Mesenchymal stem cell (in vitro differentiated cells and primary cell): ENCODE measurements at places on chromosomes 6 and 20.

- H3K27me3 ChIP-seq = no peaks in the 10 kb centered on the region
- no peak overlapping the region for H3K4me3 ChIP-seq
- H3K4me1 ChIP-seq = no peaks in the 10 kb centered on the region
- no peak for DNase-seq
- H3K27ac ChIP-seq = no peak overlapping the region
Observed at GRCh38 chr6:61203966-61204496, 1082.0 kb downstream of the KHDRBS2 start.

DNA sequence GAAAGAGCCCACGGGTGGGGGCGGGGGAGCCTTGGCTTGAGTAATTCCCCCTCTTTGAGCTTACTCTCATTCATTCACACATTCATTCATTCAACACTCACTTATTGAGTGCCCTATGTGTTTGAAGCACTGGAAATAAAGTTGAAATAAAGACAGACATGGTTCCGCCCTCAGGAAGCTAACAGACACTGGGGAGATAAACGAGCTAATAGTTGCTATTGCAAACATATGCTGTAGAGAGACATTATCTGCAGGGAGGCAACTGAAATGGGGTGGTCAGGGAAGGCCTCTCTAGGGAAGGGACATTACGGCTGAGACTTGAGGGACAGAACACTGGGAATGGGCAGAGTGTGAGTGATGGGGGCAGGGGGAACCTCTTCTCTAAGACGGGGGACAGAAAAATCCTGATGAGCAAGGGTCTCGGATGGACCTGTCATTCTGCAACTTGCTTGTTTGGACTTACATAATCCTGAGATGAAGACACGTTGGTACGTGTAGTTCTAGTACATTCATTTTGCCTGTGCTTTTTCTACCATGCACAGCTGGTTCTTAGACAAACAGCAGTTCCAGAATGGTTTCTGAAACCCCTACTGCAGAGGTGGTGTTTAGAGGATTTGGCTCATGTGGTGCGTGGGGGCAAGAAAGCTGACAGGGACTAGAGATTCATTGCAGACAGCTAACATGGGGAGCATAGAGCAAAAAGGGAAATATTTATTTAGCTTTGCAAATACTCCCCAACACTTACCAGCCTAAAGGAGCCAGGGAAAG is 71.1 kb upstream of the BLCAP start:
- H3K36me3 ChIP-seq = no peaks in the 10 kb centered on the region
- H3K27me3 ChIP-seq = peaks cover 57% of the 10 kb centered on the region
- no peak overlapping the region for H3K27ac ChIP-seq
- no peaks in the 10 kb centered on the region for H3K4me1 ChIP-seq
- no peak overlapping the region for H3K4me3 ChIP-seq

DNA sequence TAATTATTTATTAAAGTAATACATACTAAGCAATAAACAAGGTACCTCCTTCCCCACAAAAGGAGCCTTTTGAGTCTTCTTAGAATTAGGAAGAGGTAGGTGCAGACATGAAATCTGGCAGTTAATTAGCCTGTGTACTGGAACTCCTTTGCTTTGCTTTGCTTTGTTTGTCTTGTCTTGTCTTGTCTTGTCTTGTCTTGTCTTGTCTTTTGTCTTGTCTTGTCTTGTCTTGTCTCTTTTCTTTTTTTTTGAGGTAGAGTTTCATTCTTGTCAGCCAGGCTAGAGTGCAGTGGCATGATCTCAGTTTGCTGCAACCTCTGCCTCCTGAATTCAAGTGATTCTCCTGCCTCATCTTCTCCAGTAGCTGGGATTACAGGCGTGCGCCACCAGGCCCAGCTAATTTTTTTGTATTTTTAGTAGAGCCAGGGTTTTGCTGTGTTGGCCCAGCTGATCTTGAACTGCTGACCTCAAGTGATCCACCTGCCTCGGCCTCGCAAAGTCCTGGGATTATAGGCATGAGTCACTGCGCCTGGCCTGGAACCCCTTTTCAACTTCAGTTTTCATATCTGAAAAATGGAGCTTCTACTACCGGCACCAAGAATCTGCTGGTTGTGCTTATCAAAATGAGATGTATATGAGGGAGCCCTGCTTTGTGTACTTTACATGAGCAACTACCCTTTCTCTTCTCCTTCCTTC is 301.2 kb downstream of the CDKAL1 start:
- no peaks in the 10 kb centered on the region for H3K36me3 ChIP-seq
- H3K4me3 ChIP-seq = no peak overlapping the region
- no peak for DNase-seq

- no peak overlapping the region for H3K4me3 ChIP-seq
- H3K4me1 ChIP-seq = no peaks in the 10 kb centered on the region
- no peak overlapping the region for H3K27ac ChIP-seq
Observed at GRCh38 chr6:45132059-45132458, 196.1 kb upstream of the RUNX2 start.

GRCh38 chr6:96227135-96227534 is 211.4 kb downstream of the FUT9 start:
- no peak for DNase-seq
- H3K36me3 ChIP-seq = no peaks in the 10 kb centered on the region
- H3K4me1 ChIP-seq = no peaks in the 10 kb centered on the region
- H3K27me3 ChIP-seq = no peaks in the 10 kb centered on the region
- no peak overlapping the region for H3K4me3 ChIP-seq
- no peak overlapping the region for H3K27ac ChIP-seq

DNA sequence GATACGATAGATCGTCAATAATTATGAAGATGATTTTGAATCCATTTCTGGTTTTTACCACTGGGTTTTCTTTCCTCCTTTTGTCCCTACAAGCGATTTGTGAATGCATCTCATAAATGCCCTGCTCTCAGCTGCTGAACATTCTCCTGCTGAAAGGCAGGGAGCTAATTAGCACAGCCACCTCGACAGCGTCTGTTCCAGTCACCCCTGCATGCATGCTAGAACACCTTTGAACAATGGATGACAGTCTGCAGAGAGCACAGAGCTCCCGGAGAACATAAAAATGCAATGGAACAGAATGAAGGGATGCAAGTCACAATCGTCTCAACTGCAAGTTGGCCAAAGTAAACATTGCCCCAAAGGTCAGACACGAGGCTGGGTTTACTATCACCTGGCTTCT is 105.8 kb downstream of the SLC35B3 start:
- no peak overlapping the region for H3K27ac ChIP-seq
- no peak for DNase-seq
- H3K36me3 ChIP-seq = no peaks in the 10 kb centered on the region
- H3K27me3 ChIP-seq = no peaks in the 10 kb centered on the region

GRCh38 chr20:51695574-51696303 is 72.5 kb downstream of the ATP9A start:
- H3K4me3 ChIP-seq = peak overlapping the region; percentile 68
- H3K4me1 ChIP-seq = peaks cover 3% of the 10 kb centered on the region
- peak; percentile 94 for DNase-seq
- no peaks in the 10 kb centered on the region for H3K27me3 ChIP-seq

GRCh38 chr20:11995805-11996567 is 78.3 kb downstream of the BTBD3 start:
- H3K36me3 ChIP-seq = no peaks in the 10 kb centered on the region
- H3K27me3 ChIP-seq = no peaks in the 10 kb centered on the region
- no peaks in the 10 kb centered on the region for H3K4me1 ChIP-seq
- H3K27ac ChIP-seq = no peak overlapping the region
- no peak for DNase-seq
- H3K4me3 ChIP-seq = no peak overlapping the region

DNA sequence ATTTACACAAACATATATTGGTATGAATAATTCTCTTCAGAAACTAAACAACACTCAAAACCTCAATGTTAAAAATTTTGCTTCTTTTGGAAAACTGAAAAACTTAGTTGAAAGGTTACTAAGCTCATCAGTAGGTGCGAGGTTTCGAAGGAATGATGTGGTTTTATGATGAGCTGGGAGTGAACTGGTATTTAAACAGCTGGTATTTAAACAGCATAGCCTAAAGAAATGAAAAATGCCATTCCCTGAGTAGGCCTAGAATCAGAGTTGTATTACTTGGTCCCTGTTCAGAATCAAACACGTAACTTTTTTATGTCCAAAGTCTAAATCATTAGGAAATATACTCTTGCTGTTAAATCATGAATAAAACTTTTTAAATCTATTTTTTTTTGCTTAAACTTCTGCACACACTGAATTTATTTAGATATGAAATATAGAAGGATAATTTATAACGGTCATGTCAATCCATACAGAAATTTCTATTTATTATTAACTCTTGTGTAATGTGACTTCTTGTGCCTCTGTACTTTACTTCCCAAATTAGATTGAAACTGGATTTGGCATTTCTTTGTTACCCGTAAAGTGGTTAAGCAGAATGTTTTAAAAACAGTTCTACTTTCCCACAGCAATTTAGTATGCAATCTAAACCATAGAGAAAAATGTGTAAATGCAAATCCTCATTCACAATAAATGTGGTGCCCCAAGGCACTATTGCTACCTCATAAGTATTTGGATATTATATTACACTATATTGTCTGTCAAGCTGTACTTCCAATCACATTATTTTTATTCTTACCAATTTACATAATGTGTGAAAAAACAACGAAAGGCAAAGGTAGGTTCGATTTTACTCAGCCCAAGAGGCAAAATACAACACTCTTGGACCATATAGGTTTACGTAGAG is 124.1 kb downstream of the HS3ST5 start:
- no peak for DNase-seq
- H3K4me1 ChIP-seq = no peaks in the 10 kb centered on the region
- no peak overlapping the region for H3K4me3 ChIP-seq
- H3K36me3 ChIP-seq = no peaks in the 10 kb centered on the region
- no peaks in the 10 kb centered on the region for H3K27me3 ChIP-seq

DNA sequence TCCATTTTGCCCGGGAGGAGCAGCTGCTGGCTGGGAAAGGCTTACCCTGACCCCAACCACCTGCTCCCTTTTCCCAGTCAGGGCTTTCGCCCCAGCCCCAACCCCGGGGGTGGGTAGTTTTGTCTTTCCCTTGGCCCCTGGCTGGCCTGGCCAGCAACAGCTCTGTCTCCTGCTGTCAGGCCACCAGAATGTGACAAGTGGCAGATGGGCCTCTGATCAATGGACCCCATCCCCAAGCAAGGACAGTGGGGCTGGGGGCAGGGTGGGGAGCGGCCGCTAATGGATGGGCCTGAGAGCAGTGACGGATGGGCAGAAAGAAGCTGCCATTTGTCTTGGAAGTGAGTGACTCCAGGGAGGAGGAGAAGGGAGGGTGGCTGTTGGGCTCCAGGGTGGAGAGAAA is 121.6 kb downstream of the DHX35 start:
- no peaks in the 10 kb centered on the region for H3K36me3 ChIP-seq
- H3K4me3 ChIP-seq = no peak overlapping the region
- no peak for DNase-seq
- H3K4me1 ChIP-seq = no peaks in the 10 kb centered on the region
- H3K27ac ChIP-seq = no peak overlapping the region

GRCh38 chr6:135209803-135210202 is 28.7 kb downstream of the MYB start:
- H3K27me3 ChIP-seq = no peaks in the 10 kb centered on the region
- H3K4me3 ChIP-seq = no peak overlapping the region
- no peaks in the 10 kb centered on the region for H3K4me1 ChIP-seq
- no peaks in the 10 kb centered on the region for H3K36me3 ChIP-seq
- DNase-seq = no peak
- H3K27ac ChIP-seq = no peak overlapping the region

GRCh38 chr6:153873541-153873940 is 165.5 kb upstream of the OPRM1 start:
- H3K36me3 ChIP-seq = no peaks in the 10 kb centered on the region
- no peak overlapping the region for H3K27ac ChIP-seq
- DNase-seq = no peak
- no peaks in the 10 kb centered on the region for H3K27me3 ChIP-seq

DNA sequence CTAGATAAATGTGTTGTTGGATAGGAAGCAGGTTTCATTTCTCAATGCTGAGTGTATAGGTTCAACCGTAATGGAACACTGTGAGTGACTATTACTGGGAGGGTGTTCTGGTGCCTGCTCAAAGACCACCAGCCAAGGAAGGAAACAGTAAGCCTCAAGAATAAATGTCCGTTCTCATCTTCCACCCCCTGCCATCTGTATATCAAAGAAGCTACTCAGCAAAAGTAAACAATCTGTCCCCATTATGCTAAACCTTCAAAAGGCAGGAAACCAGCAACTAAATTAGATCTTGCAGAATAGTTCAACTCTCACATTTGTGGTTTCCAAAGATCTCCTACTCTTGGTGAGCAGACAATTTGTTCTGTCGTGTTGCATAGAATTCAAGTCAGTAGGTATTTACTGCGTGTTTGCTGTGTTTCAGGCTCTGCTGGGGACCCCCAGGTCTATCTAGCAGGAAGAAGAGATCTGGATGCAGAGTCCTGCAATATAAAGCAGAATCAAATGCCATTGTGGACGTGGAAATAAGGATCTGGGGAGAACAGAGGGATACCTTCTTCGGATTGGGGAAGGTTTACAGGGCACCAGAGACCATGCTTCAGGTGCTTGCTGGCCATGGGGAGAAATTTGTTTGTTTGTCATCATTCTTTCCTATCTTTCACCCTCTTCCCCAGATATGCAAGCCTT is 87.3 kb downstream of the SCML4 start:
- H3K4me1 ChIP-seq = no peaks in the 10 kb centered on the region
- no peak overlapping the region for H3K27ac ChIP-seq
- H3K27me3 ChIP-seq = peaks cover 40% of the 10 kb centered on the region
- H3K4me3 ChIP-seq = no peak overlapping the region

- no peaks in the 10 kb centered on the region for H3K4me1 ChIP-seq
Observed at GRCh38 chr20:63118303-63119120, 97.4 kb downstream of the YTHDF1 start.

DNA sequence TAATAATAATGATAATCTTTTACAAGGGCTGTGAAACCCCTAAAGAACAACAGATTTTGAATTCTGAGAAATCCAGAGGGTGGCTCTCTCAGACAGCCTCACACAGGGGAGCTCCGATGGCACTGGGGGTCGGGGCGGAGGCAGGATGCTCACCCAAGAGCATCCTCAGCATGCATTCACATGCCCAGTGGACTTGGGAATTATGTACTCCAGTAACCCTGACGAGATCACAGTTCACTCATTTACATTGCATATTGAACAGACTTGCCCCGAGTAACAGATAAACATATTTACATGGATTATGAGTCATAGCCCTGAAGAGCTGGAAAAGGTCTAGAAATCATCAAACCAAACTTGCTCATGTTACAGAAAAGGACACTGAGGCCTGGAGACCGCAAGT is 482.7 kb upstream of the JARID2 start:
- H3K36me3 ChIP-seq = no peaks in the 10 kb centered on the region
- H3K27me3 ChIP-seq = no peaks in the 10 kb centered on the region
- H3K27ac ChIP-seq = no peak overlapping the region
- DNase-seq = peak; percentile 74
- no peaks in the 10 kb centered on the region for H3K4me1 ChIP-seq

DNA sequence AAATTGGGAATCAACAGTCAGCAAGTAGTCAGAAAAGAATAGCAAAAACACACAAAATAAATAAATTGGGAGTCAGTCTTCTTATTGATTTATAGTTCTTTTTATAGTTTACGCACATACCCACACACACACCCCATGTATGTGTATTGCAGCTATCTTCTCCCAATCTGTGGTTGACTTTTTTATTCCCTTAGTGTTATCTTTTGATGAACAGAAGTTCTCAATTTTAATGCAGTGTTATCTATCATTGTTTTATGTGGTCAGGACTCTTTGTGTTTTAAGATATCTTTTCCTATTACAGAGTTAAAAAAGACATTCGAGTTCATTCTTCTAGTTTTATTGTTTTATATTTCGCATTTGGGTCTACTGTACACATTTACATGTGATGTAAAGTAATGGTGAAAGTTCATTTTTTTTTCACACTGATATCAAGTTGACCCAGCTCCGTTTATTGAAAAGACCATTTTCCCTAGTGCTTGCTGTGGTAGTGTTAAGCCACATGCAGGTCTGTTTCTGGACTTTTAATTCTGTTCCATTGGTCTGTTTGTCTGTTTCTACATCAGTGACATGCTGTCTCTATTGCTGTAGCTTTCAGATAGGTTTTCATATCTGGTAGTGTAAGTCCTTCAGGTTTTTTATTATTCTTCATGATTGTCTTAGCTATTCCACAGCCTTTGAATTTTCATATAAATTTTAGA is 78.4 kb downstream of the ZFAND3 start:
- no peak for DNase-seq
- no peak overlapping the region for H3K4me3 ChIP-seq
- no peaks in the 10 kb centered on the region for H3K27me3 ChIP-seq
- no peaks in the 10 kb centered on the region for H3K4me1 ChIP-seq
